ENCODE measurements at places on chromosomes 6 and 20. TPM values are rescaled to one million over a fixed set of nuclear protein-coding genes. Genes with fewer than 3 reads are reported as not detected.

The TFAP2A gene
- total RNA-seq: not detected

The NKX2-4 gene
- total RNA-seq: not detected

The PRDM13 gene
- not detected for total RNA-seq

The PRPH2 gene
- total RNA-seq: 4.9 TPM

The TPBG gene
- total RNA-seq: 52.9 TPM

The MMS22L gene
- total RNA-seq: 7.4 TPM

The GPR6 gene
- total RNA-seq: not detected

The TAP1 gene
- 54.9 TPM for total RNA-seq

The SSR1 gene
- total RNA-seq: 371 TPM

The MCHR2 gene
- total RNA-seq: not detected

The HSD17B8 gene
- total RNA-seq: 1.8 TPM

The SALL4 gene
- total RNA-seq: 2.0 TPM

The MMP24 gene
- total RNA-seq: 1.0 TPM

The BMP6 gene
- total RNA-seq: 2.1 TPM

The SMLR1 gene
- total RNA-seq: not detected

The TAGAP gene
- total RNA-seq: not detected

The KLHDC3 gene
- total RNA-seq: 46.9 TPM

The PGC gene
- not detected for total RNA-seq

The ETV7 gene
- total RNA-seq: 0.28 TPM

The GJA10 gene
- not detected for total RNA-seq

The MYLK2 gene
- total RNA-seq: not detected

The TSPO2 gene
- total RNA-seq: not detected

The PKHD1 gene
- not detected for total RNA-seq

The DNAH8 gene
- not detected for total RNA-seq

The GLP1R gene
- total RNA-seq: not detected

The ZC3H12D gene
- 0.30 TPM for total RNA-seq

The HLA-DOA gene
- not detected for total RNA-seq

The IGF2R gene
- 322 TPM for total RNA-seq

The HLA-DQA2 gene
- total RNA-seq: not detected

The CUL7 gene
- 89.7 TPM for total RNA-seq

The PERP gene
- 13.4 TPM for total RNA-seq

The EEF1A2 gene
- 3.9 TPM for total RNA-seq

The PLCB4 gene
- 2.7 TPM for total RNA-seq

The TTK gene
- 14.6 TPM for total RNA-seq

The MAPK13 gene
- total RNA-seq: 16.4 TPM

The OR2H2 gene
- not detected for total RNA-seq

The TRIM31 gene
- not detected for total RNA-seq

The SUMO4 gene
- total RNA-seq: 2.1 TPM

The LAMA2 gene
- total RNA-seq: 14.1 TPM

The ERVFRD-1 gene
- not detected for total RNA-seq

The RNF182 gene
- 0.30 TPM for total RNA-seq

The BPIFA2 gene
- not detected for total RNA-seq

The RIN2 gene
- total RNA-seq: 48.9 TPM

The PPP1R3G gene
- total RNA-seq: 1.5 TPM

The PAX1 gene
- not detected for total RNA-seq

The OXT gene
- not detected for total RNA-seq

The RSPH3 gene
- 6.5 TPM for total RNA-seq

The ABT1 gene
- 10.4 TPM for total RNA-seq

The PPP1R16B gene
- total RNA-seq: 0.30 TPM

The OGFRL1 gene
- 140 TPM for total RNA-seq

The LAMA5 gene
- 6.5 TPM for total RNA-seq

The CBLN4 gene
- total RNA-seq: not detected

The TFAP2D gene
- total RNA-seq: not detected
